ENCODE measurements at places on chromosomes 2 and 18.

DNA sequence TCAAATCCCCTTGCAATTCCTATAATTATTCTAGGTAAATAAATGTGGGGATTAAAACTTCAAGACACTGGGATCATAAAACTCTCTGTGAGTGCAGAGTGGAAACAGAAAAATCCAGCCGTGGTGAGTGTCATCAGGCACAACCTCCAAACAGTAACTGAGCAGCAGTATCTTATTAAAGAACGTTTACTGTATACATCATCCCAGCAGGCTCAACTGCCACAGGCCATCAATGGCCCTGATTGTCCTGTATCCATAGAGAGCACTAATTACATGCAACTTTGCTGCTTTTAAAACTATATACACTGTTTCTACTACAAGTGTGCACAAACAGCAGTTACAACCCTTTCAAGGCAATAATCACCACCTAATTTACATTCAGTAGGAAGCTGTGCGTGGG lies 23.9 kb downstream of the GAREM1 start:
- no peak for DNase-seq

- no peak for DNase-seq
Measured at GRCh38 chr2:207934720-207935119, 90.6 kb downstream of the PLEKHM3 start.

GRCh38 chr2:101736861-101737291 lies 39.4 kb downstream of the MAP4K4 start:
- peak; percentile 91 for DNase-seq

- no peak for DNase-seq
Measured at GRCh38 chr2:236718207-236718992, 148.8 kb downstream of the ACKR3 start.

GRCh38 chr2:234212534-234212933 lies 162.0 kb downstream of the SPP2 start:
- DNase-seq = no peak

DNA sequence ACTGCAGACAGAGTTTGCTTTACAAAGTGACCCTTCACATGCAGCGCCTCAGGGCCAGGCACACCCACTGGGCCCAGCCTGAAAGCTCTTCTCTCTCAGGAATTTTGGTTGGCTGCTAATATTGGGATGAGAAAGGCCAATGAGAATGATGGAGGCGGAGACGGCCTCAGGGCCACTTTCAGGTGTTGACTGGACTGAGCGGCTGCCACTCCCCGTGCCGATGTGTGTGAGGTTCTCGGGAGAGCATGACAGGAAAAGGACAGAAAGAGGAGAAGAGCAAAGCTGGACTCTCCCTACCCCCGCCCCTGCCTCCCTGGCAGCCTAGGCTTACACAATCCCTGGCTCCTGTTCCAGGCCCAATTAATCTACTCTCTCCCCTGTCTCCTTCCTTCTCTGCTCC lies 155.7 kb downstream of the CELF4 start:
- DNase-seq = no peak

DNA sequence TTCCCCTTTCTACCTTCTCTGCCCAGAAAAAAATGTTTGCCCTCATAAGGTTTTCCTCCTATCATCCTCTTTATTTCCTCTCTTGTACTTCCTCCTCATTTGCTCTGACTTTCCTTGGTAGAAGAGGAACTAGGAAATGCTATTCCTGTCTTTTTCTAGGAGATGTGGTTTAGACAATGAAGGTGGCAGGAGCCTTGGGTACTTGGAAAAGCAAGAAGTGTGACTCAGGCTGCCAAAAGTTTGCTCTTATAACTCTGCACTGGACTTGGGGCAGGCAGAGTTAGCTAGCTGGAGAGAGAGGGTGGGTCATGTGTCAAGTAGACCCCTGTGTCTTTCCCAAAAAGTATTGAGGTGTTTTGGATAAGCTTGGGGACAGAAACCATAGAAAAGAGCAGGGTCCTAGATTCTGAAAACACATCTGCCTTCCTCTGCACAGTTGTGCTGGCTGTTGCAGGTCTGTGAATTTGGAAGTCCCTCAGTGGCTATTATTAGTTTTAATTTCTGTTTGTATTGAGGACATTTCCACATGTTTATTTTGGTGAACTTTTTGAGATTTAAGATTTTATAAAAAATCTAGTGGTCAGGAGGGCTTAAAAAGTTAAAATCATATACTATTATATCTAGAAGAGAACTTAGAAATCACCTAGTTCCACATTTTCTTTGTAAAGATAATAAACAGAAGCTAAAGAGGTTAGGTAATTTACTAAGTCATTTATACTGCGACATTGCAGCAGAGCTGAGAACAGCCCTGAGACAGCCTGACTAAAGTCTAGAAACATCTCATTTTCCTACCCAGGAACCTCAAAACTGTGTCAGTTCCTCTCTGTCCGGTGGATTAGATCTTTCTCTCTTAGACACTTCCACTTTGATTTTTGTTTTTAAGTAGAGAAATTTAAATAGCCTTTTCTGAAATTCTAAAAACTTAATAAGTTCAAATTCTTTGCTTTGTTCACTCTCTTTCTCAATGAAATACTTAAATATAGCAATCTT lies 16.0 kb downstream of the INSIG2 start:
- DNase-seq = peak; percentile 58

DNA sequence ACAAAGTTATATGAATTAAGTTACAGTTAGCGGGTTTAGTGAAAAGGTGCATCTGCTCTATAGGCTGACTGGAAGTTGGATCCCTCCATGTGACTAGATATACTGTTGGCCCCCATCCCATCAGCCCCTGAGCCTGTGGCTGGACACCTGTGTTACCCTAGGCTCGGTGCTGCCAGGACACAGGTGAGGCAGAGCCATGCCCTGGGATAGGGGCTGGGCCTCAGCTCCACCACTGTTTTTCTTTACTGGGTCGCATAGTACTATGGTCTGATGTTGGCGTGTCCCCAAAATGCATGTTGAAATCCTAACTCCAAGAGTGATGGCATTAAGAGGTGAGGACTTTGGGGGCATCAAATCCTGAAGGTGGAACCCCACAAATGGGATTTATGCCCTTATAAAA lies 638.6 kb upstream of the ID2 start:
- no peak for DNase-seq

DNA sequence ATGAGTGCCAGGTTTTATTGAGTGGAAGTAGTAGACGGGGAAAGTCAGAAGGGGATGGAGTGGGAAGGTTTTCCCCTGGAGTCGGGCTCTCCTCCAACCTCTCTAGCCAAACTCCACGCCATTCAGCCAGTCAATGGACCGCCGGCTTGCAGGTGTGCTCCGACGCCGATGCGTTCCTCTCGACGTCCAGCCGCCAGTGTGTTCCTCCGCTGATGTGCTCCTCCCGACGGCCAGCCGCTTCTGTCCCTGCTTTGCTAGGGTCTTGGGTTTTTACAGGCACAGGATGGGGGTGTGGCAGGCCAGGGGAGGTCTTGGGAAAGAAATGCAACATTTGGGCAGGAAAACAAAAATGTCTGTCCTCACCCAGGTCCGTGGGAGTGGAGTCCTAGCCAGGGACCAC lies 94.3 kb upstream of the TEX51 start:
- DNase-seq = no peak

GRCh38 chr2:9681427-9681817 lies 50.6 kb upstream of the YWHAQ start:
- DNase-seq = peak; percentile 58

DNA sequence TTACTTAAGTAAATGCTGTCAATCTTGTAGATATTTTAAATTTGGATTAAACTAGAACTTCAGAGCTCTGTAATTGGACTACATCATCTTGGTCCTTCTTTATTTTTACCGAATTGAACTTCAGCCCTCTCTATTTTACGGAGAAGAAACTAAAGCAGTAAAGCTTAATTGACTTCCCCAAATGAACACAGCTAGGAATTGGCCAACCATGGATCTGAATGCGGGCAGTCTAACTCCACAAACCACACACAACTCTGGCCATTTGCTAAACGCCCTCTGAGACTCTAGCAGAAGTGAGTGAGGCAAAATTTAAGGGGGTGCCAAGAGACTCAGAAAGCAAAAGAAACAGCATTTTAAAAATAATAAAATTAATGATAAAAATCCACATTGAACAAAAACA lies 86.3 kb upstream of the KCTD1 start:
- DNase-seq = no peak

DNA sequence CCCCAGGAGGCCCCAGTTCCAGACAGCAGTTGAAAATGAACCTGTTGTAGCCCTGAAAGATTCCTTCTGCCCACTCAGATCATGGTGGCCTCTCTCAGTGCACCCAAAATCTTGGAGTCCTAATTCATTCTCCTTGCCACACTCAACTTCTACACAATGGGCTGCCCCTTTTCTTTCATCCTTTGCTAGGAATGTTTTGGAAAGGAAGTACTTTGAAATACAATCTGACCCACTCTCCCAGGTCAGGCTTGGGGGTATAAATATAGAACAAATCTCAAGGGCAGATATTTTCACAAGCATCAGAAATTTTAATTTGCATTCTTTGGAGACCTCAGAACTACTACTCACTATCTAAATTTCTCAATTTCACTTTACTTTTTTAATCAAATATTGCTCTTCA lies 103.2 kb upstream of the SH3BP4 start:
- no peak for DNase-seq

DNA sequence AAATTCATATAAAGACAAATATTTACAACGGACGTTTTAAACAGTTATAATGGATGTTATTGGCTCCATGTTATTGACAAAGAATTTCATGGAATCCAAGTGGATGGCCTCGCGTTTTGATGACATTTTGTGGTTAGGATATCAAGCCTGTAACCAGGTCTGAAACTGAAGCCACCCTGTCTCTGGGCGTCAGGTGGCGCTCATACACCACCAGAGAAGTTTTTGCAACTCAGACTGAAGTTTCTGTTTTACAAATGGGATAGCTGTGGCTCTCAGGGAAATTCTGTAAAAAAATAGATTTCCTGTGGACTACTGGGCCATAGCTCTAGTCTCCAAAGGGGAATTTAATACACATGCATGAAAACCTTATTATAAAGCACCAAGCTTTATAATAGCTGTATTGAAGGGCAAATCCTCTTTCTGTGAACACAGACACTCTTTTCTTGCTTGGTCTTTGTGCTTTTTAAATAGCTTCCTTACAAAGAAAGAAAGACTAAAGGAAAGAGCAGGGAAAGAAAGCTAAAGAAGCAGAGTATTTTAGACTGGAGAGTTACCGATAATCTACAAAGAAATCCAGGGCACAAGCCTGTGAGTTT lies 86.7 kb downstream of the C18orf54 start:
- peak; percentile 55 for DNase-seq

DNA sequence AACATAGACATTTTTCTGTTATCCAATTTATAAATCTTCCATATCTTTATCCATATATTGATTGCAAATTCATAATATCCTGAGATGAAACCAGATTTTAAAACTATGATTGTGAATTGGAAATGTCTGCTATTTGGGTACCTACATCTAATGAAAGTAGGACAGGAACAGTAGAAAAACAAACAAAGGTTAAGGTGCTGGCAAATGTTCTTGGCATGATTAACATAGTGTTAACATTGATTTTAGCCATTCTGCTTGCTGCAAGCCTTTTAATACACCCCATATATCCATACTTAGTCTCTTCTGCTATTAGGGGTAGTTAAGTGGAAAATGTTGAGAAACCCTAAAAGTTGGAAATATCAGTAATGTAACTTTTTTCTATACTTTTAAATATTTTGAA lies 152.0 kb downstream of the KCNJ3 start:
- DNase-seq = no peak

- DNase-seq = no peak
Measured at GRCh38 chr18:48441405-48441881, 32.3 kb upstream of the ZBTB7C start.

DNA sequence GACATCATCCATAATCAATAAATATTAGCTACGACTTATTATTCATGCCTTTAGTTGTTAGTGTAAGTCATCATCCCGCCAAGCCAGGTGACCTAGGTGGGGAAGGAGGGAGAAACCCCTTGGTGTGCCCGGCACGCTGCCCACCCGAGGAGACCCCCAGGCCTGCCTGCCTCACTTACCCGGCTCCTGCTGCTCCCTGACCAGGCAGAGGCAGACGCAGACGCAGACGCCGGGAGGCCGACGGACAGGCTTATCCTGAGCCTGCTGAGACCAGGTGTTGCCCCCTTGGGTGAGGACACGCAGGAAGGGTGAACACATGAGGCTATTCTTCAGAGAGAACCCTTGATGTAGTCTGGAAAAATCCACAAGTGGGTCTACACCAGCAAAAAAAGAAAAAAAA lies 401.8 kb downstream of the GALR1 start:
- no peak for DNase-seq

Data from activated CD4-positive, alpha-beta T cell treated with anti-CD3 and anti-CD28 coated beads, Interleukin-10, Interleukin-2, amounts not matched to agents 100 ng/mL and 50 ng/mL, durations not matched to agents 16 hours and 8 hours (primary cell).